ENCODE measurements at places on chromosomes 2 and 18.

- no peak for DNase-seq
Observed at GRCh38 chr18:48908916-48909315, 41.8 kb downstream of the SMAD7 start.

DNA sequence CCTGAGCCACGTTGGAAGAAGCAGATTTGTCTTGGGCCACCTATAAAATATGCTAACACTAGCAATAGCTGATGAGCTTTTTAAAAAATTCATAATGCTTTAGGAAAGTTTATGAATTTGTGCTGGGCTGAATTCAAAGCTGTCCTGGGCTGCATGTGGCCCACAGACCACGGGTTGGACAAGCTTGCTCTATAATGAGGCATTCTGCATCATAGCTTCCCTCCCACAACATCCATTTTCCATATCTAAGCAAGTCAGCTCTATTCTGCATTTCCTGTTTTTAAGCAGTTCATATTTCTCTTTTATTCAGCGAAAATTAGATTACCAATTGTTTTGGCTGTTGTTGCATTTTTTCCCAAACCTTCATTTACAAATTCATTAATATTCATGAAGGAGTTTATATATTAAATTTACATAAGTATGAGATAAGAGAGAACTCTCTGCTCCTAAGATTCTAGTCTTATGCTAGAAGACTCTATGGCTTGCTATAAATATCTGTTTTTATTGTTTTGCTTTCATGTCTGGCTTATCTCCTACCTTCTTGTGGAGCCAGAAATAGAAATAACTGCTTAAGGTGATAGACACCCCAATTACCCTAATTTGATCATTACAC lies 114.5 kb upstream of the HNRNPA3 start:
- no peak for DNase-seq

- no peak for DNase-seq
Observed at GRCh38 chr18:74834424-74835309, 237.0 kb downstream of the ZNF407 start.

- no peak for DNase-seq
Observed at GRCh38 chr18:56475250-56475649, 163.1 kb downstream of the TXNL1 start.

- DNase-seq = no peak
Observed at GRCh38 chr18:52747869-52748268, 407.9 kb downstream of the DCC start.

DNA sequence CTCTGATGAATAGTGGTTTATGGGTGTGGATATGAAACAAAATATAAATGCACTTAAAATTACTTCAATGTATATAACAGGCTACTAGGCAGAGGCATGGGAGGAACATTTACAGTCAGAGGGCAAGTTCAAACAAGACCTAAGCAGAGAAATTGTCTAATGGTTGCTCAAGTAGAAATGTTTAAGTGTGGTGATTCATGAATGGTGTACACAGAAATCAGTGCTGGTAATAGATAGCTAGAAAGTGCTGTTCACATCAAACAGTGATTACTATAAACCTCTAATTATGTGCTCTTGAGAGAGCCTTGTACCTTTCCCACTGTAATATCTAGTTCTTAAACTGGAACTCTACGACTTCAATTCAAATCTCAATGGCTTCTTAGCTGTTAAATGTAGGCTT lies 485.1 kb downstream of the NRXN1 start:
- DNase-seq = peak; percentile 49

- DNase-seq = no peak
Observed at GRCh38 chr2:228819701-228820100, 451.4 kb downstream of the PID1 start.

GRCh38 chr18:23835091-23835490 lies 145.8 kb downstream of the LAMA3 start:
- DNase-seq = no peak

GRCh38 chr2:168850846-168851245 lies 39.4 kb downstream of the SPC25 start:
- no peak for DNase-seq

DNA sequence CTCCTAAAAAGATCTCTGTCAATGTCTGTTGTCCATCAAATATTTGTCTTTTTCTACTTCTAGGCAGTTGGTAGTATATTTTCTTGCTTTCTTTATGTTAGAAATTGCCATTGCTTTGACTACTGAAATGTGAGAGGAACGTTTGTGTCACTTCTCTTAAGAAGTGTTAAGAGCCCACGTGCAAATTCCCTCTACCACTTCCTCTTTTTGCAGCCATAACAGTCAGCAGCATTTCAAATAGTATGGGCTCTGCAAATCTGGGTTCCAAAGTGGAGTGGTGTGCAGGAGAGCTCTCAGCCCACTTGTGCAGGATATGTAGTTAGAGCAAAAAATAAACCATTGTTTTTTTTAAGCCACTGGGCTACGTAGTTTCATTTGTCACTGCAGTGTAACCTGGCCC lies 314.0 kb downstream of the MEIS1 start:
- DNase-seq = no peak

- DNase-seq = no peak
Observed at GRCh38 chr2:127721978-127722355, 20.7 kb downstream of the SFT2D3 start.

DNA sequence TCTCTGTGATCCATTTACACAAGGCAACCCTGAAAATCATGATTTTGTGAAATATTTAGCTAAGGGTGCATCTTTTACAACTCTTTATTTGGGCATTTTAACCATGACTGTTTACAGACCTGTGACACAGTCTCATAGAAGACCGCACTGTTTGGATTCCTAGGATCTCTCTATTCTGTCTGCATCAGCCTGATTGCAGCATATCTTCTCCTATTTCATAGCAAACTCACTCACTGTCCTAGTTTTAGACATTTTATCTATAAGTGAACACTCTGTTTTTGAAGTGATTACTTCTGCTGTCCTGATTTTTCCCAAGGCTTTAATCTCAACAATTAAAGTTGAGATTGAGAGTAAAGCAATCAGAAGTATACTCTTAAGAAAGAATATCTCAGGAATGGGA lies 56.2 kb downstream of the CAVIN2 start:
- no peak for DNase-seq

DNA sequence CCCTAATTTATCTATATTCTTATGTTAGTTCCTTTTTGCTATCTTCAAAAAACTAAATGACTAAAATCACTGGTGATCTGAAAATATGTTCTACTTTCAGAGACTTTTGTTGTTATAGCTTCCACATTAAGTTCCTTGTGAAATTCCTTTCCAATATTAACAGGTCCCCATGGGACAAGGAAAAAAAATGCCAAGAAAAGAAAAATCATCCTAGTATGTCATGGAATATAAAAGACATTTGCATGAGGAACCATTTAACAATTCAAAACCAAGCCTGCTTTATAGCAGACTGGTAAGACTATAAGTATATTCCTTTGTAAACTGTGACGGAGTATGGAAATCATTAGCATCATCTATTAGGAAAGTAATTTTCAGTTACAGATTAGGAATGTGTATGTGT lies 48.1 kb downstream of the COBLL1 start:
- no peak for DNase-seq

DNA sequence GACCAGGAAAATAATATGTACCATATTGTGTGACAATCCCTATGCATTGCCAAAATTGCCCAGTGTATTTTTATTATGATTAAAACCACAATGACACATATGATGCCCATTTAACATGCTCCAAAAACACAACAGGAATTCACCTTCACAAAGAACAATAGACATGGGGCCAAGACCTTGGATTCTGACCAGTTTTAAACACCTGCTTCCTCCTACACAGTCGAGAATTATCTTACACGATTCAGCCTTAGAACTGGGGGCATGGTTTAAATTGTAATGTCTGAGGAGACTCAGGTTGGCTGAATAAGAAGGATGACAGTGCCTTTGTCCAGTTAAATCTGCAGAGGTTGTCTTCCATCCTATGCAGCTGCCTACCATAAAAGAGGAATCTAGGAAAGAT lies 212.7 kb downstream of the PLCL1 start:
- no peak for DNase-seq

DNA sequence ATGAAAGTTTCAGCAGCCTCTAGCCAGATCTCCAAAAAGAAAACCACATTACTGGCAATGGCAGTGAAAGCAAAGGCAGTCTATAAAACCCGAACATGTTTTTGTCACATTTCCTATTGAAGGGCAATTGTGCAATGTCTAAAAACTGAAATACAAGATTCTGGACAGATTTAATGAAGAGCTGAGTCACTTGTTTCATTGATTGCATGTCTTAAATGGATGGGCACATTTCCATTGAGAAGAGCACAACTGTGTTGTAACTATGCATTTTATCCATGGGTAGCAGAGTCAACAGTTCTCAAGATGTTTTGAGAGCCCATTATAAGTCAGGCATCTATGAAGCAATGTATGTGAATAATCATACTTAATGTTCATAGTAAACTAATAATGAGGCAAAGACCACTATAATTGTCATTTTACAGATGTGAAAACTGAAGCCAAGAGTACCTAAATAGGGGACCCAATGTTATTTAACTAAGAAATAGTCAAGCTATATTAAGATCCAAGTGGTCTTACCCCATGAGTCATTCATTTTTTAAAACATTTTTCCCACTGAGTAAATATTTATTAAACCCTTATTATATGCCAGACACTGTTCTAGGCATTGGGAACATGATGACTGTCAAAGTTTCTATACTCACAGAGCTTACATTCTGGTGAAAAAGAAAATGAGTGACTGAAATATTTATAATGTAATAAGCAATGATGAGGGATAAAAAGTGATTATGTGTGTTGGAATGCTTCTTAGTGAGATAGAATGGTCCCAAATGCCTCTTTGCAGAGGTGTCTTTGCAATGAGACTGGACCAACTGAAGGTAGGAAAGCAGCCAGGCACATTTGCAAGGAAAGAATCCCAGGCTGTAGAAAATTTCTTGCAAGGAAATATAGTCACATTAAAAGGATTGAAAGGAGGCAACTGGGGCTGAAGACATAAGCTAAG lies 818.9 kb upstream of the ACVR2A start:
- DNase-seq = no peak

GRCh38 chr18:42828881-42829280 lies 286.6 kb downstream of the RIT2 start:
- DNase-seq = no peak

DNA sequence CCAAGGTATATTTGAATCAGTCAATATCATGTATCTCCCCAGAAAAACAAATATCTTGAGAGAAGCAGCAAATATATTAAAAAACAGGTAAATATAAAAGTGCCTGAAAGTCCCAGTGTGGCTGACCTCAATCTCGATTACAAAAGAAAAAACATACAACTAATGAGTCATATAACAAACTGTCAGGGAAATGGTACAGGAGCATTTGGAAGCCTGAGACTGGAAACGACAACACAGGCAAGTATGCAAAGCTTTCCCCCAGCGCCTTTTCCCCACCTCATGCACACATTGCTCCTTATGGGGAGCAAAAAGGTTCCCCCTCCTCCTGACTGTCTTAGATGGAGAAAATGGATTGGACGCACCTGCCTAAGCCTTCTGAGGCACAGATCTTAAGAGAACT lies 230.7 kb downstream of the TMX3 start:
- DNase-seq = no peak

- no peak for DNase-seq
Observed at GRCh38 chr2:151560289-151560688, 150.6 kb downstream of the RIF1 start.

DNA sequence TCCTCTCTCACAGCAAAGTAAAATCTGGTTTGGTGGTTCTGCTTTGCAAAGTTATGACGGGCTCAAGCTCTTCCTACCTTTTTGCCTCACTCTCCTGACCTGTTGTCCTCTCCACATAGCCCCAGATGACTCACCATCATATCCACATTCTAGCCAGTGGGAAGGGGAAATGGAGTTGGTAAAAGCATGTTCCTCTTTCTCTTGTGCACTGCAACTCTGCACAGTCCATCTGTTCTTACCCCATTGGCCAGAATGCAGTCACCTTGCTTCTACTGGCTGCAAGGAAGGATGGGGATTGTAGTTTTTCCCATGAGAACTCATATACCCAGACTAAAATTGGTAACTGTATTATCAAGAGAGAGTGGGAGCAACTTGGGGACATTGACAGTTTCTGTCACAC lies 50.4 kb upstream of the SMIM21 start:
- DNase-seq = no peak

DNA sequence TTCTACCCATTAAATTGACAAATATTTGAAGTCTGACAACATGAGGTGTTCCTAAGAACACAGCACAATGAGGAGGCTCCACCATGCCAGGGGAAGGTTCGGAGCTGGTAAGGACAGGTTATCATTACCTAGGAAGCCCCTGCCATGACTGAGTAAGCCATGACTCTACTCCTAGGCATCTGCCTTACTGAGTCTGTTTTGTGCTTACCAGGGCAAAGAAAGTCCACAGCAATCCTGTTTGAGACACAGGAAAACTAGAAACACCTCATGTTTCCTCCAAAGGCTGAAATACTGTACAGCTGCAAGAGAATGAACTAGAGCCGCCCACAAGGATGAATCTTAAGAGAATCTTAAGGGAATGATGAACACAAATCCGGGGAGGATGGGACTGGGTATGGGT lies 11.6 kb downstream of the TGFBRAP1 start:
- DNase-seq = no peak

- DNase-seq = no peak
Observed at GRCh38 chr2:163716101-163716500, 19.7 kb downstream of the FIGN start.

GRCh38 chr2:166158546-166158945 lies 30.7 kb upstream of the SCN1A start:
- DNase-seq = no peak

GRCh38 chr18:51153659-51154371 lies 43.7 kb downstream of the MEX3C start:
- DNase-seq = no peak

DNA sequence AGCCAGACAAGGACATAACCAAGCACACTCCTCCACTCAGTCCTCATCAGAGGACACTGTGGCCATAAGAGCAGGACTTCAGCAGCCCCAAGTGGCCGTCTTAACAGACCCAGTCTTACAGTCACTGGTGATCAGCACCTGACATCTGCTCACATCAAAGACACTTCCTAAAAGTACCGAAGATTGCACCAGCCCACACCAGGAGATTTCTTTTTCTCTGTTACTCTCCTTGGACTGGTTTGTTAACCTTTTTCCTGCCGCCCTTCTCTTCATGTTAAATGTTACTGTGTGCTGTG lies 44.1 kb downstream of the MRPS5 start:
- no peak for DNase-seq

DNA sequence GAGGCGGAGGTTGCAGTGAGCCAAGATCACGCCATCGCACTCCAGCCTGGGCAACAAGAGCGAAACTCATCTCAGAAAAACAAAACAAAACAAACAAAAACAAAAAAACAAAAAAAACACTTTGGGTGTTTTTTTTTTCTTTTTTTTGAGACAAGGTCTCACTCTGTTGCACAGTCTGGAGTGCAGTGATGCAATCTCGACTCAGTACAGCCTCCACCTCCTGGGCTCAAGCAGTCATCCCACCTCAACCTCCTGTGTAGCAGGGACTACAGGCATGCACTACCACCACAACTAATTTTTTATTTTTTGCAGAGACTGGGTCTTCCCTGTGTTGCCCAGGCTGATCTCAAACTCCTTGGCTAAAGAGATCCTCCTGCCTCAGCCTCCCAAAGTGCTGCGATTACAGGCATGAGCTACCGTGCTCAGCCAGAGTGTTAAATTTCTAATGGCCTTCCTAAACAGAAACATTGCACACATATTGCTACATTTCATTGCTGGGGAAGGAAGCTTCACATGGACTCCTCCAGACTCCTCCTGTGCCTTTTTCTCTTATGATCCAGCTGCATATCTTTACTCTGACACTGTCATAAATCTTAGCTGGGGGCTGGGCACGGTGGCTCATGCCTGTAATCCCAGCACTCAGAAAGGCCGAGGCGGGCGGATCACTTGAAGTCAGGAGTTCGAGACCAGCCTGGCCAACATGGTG lies 19.7 kb downstream of the STARD7 start:
- no peak for DNase-seq

GRCh38 chr2:102522890-102523289 lies 49.9 kb downstream of the SLC9A4 start:
- no peak for DNase-seq

Measured in NCI-H2081 treated with DMSO at 0.1 percent for 48 hours (cell line).